ENCODE measurements at places on chromosomes 5 and 9.

DNA sequence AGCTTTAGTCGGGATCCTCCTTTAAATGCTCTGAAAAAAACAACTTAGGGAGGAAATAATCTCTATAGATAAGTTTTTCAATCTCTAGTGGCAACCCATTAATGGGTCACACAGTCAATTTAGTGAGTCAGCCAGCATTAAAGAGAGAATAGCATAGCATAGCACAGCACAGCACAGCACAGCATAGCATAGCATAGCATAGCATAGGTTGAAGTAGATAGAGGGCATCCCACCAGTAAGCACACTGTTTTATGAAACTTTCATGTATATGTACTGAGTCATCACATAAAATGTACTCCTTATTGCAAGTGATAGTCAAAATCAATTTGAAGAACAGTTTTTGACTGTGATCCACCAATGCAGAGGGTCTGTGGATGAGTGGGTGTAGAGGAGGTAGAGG, 522.9 kb downstream of the CCDC171 start:
- DNase-seq: no peak

- no peak for DNase-seq
Measured at GRCh38 chr5:71873191-71873591, 154.1 kb downstream of the CARTPT start.

DNA sequence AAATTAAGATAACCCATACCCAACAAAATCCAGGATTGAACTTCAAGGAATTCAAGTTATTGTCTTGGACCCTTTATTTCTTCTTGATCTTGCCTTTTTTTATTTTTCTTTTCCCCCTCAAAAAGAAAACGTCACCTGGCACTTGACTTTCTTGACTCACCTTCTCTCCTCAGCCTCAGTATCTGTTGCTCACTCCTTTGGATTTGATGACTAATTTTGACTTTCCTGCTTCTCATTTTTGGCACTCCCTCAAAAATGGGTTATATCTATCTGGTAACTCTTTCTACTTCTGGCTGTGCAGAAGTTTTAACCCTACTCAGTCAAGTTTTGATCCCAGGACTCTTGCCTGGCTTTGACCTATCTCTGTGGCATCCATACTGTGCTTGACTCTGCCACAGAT, 66.6 kb upstream of the SPATA31D4 start:
- DNase-seq: no peak

- no peak for DNase-seq
Measured at GRCh38 chr5:35096216-35096615, 48.5 kb upstream of the AGXT2 start.

- no peak for DNase-seq
Measured at GRCh38 chr5:4058899-4059298, 463.3 kb downstream of the IRX1 start.

DNA sequence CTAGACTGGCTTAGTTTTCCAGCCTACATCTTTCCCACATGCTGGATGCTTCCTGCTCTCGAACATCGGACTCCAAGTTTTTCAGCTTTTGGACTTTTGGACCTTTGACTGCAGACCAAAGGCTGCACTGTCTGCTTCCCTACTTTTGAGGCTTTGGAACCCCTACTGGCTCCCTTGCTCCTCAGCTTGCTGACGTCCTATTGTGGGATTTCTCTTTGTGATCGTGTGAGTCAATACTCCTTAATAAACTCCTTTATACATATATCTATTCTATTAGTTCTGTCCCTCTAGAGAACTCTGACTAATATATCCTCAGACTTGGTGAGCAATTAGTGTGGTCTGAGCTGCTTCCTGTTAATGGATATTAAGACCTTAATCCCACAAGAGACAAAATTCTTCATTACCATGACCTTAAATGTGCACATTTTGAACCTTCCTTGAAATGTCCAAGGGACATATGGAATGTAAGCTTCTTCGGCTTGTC, 752.9 kb downstream of the CDH18 start:
- DNase-seq: no peak

GRCh38 chr5:10525124-10525495, 38.8 kb upstream of the ANKRD33B start:
- DNase-seq: no peak

DNA sequence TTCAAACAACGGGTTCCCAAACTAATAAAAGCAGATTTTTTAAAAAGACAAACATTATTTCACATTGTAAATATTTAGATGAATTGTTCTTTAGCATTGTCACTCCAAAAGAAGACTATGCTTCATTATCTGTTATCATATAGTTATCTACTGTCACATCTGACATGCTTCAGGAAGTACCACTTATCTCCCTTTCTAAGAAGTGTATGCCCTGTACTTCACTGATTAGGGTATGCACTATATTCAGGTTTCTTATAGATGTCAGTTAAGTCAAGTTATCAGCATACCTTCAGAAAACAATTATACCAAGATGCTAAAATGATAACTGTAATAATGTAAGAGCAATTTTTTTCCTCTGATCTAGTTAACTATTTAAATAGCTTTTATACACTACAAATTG, 40.4 kb downstream of the LMBRD2 start:
- DNase-seq: no peak

DNA sequence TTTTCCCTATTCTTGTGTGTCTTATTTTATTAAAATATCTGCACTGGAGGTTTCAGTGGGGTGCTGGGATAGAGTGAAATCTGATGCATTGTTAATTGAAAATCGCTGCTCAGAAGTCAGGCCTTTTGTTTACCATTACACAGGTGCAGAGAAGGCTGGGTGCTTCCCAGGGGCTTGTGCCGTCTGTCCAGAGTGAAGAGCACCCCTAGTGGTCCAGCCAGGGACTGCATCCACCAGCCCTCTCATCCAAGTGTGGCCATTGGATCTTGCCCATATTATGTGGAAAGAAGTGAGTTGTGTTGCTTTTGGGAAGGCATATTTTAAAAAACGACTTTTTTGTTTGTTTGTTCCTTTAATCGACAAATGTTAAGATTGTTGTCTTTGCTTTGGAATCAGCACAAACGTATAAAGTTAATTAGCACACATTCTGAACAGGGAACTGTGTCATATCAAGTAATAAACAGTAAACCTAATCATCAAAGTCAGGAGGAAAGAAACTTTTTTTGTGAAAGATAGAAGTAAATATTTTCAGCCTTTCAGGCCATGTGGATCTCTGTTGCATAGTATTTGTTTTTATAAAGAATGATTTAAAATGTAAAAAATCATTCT, 315.6 kb downstream of the MTRR start:
- DNase-seq: no peak

DNA sequence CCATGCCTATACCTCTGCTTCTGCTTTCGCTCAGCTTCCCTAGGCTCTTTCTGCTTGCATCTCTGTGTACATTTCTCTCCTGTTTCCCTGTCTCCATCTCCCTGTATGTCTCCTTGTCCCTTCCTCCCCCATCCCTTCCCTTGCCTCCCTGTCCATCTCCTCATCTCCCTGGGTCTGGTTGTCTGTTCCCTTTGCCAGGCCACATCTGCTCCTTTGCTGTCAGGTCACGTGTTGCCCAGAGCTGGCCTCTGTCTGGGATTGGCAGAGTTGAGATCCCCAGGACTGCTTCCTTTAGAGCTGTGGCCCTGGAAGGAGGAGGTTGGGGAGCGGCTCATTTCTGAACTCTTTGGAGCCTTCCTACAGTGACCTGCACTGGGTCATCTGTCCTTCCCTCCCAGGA, 31.8 kb upstream of the PTGS1 start:
- no peak for DNase-seq

Measured in nucleus accumbens (tissue), 56 donors.